Astrocyte of the spinal cord (primary cell): ENCODE measurements at places on chromosomes 12 and 14.

DNA sequence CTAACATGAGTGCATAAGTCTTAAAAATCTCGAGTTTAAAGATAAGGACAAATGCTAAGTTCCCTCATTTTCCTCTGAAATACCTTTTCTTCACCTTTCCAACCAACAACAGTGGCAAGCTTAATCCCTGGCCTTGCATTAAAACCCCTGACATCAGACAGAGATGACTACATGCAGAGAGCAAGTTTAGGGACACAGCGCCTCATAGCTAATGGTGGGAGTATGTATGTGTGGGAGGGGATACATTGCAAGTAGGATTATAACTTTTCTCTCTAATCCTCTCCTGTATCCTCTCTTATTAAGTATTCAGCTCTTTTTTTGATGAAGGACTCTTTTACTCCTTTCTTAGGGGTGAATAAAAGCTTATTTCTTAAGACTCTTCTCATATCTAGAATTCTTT, 547.1 kb downstream of the CCER1 start:
- no peak for DNase-seq

DNA sequence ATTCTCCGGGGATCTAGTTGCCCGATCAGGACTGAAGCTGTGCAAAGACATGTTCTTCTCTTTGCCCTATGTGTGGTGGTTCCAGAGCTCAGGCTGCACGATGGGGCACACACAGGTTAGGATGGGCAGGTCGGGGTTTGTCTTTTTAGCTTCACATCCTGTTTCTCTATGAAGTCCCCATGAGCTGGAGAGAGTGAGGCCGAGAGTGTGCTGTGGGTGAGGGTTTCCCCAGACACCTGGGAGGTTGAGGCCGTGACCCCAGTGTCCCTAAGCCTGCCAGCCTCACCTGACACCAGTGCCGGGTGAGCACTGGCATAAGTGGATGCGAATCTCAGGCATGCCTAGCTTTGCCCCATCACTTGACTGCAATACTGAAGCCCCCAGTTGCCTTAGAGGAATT, 32.9 kb upstream of the IGF1 start:
- no peak for DNase-seq

DNA sequence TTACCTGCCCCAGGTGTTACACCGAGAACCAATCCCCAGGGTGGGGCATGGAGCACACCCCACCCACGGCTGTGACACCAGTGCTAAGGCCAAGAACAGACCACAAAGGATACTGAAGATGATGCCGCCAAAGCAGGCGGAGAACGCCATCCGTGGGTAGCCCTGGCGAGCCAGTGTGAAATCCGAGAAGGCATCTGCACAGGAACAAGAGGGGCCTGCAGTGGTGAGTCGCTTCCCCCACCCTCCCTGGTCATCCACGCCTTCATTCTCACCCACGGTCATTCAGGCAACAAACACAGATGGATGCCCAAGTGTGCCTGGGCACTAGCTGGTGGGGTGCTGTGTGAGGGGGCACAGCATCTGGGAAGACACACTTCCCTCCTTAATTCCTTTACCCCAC, 28.5 kb downstream of the SLC8B1 start:
- DNase-seq: peak; percentile 23

- DNase-seq: no peak
These were observed 114.0 kb downstream of the SLC38A4 start for GRCh38 chr12:46711756-46712155.

DNA sequence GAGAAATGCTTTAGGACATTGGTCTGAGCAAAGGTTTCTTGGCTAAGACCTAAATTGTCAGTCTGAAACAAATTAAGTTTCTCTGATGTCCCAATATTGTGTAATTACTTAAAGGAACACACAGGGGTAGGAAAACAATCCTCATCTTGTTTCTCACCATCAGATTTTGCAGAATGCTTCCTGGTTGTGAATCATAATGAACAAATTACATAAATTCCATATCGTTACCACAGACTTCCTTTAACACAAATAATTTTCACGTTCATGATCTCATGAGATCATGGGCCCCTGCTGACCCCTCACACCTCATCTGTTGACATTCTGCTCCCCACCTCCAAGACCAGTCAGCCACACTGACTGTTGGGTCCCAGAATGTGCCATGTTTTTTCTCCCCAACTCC, 194.1 kb downstream of the MON2 start:
- DNase-seq: peak; percentile 39

GRCh38 chr14:29971101-29971500, 43.5 kb upstream of the PRKD1 start:
- no peak for DNase-seq

DNA sequence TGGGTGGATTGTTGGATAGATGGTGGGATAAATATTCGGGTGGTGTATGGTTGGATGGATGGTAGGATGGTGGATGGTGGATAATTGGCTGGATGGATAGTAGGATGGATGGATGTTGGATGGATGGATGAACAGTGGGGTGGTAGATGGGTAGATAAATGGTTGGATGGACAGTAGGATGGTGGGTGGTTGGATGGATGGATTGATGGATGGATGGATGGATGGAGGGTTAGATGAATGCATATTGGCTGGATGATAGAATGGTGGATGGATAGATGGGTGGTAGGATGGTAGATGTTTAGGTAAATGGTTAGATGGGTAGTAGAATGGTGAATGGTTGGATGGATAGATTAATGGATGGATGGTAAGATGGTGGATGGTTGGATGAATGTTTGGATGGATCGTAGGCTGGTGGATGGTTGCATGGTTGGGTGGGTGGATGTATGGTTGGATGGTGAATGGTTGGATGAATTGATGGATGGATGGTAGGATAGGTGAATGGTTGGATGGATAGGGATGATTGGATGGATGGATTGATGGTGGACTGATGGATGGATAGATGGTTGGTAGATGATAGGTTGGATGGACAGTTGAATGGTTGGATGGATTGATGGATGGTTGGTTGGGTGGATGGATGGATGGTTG, 23.6 kb downstream of the ZBTB42 start:
- no peak for DNase-seq

DNA sequence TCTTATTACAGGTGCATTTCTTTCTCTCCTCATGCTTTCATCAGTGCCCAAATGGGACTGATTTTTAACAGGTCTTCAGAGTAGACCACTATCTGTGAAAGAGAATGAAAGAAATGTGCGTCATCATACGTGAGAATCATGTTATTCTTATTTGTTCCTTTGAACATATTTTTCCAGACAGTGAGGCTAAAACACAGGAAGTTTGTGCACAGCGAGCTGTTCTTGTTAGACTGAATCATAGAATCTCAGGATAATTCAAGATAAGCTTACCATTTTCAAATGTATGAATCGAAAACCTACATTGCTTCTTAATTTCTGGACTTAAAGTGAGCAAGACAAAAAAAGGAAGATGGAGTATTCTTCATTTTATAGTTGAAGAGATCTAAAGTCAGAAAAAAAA, 383.1 kb downstream of the EGLN3 start:
- peak; percentile 81 for DNase-seq

DNA sequence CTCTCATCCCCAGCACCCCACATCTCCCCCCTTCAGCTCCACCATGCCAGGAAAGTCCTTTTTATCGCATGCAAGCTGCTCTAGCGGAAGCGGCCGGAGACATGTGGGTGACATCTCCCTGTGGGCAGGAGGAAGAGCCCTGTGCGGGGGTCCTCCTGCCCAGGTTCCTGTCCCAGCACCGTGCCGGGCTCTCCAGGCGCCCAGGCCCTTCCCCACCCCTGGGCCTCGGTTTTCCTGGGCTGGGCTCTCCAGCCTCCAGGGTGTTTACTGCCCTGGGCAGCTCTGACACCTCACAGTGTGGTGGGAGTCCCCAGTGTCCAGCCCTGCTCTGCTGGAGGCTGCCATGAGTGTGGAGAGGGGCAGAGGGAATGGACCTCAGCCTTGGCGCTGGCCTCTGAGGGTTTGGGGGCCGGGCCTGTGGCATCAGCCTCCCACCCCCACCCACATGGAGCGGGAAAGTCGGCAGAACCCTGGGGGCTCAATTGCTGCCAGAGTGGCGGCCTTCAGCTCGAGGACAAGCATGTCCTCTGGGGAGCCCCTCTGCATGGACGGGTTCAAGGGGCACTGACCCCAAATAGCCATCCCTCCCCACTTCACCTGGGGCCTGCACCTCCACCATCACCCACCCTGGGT, 16.9 kb downstream of the ASPG start:
- no peak for DNase-seq

GRCh38 chr12:39990122-39991101, 115.5 kb downstream of the SLC2A13 start:
- DNase-seq: peak; percentile 46

DNA sequence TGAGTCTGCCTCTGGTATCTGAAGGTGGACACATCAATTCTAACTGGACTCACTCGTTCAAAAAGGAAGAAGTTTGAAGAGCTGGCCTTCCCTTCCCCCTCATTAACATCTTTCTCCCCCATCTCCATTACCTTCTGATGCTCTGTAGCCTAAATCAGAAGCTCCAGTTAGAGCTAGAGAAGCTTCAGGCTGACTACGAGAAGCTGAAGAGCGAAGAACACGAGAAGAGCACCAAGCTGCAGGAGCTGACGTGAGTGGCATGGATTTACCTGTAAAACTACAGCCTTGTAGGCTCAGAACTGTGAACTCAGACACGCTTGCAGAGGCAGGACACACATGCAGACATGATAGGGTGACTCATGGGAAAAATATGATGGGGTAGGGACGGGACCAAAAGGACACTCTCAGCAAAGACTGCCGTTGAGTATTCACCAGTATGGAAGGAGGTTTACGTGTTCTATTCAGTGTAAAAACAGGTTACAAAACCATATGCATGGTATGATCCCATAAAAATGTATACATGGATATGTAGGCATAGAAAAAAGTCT, 14.3 kb upstream of the PIP4K2C start:
- no peak for DNase-seq

DNA sequence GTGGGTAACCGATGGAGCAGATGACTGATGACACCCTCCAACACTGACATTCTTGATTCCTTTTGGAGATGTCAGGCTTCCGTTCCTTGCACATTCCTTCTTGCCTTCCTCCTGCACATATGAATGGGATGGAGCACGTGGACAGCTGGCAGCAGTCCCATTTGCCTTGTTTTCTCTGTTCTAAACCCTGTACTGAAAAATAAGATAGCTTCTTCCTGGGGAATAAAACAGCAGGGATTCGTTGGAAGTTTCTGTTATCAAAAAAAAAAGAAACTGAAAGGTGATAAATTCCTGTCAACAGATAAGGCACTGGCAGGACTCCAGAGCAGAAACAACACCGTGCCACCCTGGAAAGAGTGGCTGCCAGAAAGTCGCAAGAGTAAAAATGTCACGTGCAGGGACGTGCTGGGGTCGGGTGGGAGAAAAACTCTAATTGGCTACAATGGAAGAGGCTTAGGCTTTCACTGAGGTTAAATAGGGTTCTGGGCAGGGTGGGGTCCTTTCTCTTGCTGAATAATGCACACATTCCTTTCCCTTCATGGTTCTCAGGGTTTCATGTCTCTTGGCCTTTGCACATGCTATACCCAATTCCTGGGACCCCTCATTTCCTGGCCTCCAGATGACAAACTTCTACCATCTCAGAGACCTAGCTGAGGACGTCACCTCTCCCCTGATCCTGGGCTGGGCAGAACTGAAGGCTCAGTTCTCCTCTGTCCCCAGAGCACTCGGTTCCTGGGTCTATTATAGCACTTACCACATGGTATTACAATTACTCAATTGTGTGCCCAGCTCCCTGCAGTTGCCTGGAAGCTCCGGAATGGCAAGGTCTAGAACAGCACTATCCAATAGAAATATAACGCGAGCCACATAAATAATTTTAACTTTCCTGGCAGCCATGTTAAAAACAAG, 7.0 kb upstream of the NUAK1 start:
- DNase-seq: no peak

DNA sequence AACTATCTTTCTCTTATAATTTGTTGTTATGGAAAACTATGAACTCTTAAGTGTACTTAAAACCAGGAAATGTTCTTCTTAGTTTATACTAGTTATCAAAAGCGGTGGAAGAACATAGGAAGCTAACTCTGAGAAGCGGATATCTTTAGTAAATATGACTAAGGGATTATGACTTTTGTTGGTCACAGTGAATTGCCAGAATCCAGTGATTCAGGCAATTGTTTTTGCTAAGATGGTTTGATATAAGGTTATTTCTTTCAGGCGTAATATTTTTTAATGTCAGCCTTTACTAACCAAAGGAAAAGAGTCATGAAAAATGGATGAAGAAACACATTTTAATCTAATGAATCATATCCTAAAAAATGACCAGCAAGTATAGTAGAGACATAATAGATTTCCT, 473.5 kb downstream of the FOXG1 start:
- DNase-seq: peak; percentile 86

DNA sequence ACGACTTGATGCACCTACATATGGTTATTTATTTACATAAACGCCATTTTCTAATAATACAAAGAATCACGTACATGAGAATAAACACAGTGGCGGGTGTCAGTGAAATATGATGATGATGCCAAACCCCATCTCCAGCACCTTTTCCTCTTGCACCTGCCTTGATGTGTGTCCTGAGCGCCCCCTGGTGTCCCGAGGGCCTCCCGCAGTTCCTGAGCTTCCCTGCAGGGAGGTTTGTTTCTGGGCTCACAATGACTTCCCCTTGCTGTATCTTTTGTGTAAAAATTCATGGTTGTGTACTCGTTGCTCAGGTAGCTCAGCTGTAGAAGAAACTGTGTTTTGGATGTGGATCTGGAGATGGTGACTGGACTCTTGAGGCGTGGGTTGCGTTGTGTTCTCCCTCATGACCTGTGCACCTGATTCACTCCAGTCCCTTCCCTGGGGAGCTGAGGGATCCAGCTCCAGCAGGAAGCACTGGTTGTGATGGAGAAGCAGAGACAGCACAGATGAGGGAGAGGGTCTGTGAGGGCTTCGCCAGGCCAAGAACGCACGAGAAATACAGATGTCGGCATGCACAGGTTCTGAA, 1037.8 kb downstream of the TMEM121 start:
- no peak for DNase-seq

DNA sequence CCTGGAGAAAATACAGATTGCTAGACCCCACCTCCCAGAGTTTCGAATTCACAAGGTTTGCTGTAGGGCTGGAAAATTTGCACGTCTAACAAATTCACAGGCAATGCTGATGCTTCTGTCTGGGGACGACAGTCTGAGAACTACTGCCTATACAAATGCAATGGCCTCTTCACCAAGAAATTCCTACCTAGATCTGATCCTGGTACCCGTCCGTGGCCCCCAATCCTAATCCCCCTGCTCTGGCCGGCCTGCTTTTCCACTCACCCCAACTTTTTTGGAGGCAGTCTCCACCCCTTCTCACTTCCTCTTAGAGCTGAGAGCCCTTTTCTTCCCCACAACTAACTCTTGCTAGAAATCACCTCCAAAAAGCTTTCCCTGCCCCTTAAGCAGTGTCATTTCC, 3.1 kb upstream of the SSH1 start:
- DNase-seq: no peak

DNA sequence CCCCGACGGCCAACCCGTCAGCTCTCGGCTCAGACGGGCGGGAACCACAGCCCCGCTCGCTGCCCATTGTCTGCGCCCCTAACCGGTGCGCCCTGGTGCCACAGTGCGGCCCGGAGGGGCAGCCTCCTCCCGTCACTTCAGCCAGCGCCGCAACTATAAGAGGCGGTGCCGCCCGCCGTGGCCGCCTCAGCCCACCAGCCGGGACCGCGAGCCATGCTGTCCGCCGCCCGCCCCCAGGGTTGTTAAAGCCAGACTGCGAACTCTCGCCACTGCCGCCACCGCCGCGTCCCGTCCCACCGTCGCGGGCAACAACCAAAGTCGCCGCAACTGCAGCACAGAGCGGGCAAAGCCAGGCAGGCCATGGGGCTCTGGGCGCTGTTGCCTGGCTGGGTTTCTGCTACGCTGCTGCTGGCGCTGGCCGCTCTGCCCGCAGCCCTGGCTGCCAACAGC, at the start of gene WNT1:
Gene WNT1 (plus strand): TSS at position 32 of the 450 bp plus-strand sequence. CDS start 329 bp downstream, at position 361.
- no peak for DNase-seq
